ENCODE measurements at places on chromosomes 5 and 9.
A peak's percentile ranks its signal among the peaks of the same experiment; 100 is the strongest.

DNA sequence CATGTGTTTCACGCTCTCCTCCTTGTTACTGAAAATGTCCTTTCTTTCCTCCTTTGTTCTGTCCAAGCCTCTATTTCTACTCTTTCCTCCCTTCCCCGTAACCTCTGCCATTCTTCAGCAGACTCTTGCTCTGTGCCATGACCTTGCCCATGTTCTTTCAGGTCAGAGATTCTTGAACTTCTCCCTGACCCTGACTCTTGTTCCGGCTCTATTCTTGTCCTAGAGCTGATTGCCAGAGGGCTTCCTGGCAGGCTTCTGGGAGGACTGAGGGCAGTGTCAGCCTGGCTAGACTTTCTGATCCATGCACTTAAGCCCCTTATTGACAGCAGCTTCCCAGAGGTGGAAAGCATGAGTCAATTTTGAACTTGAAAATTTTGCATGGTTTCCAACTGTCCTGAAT is 174.2 kb downstream of the TMEM161B start:
- no peak for DNase-seq

GRCh38 chr9:37429441-37430285 is 7.2 kb downstream of the GRHPR start:
- DNase-seq, result no peak

- DNase-seq, result no peak
Measured at GRCh38 chr9:82020331-82020730, 31.8 kb downstream of the SPATA31D1 start.

GRCh38 chr9:122302237-122303093 is 37.8 kb downstream of the MRRF start:
- DNase-seq, result no peak

GRCh38 chr9:31030741-31031202 is 1353.7 kb upstream of the ACO1 start:
- no peak for DNase-seq

GRCh38 chr5:116145416-116145815 is 60.6 kb downstream of the COMMD10 start:
- DNase-seq, result peak; percentile 4

DNA sequence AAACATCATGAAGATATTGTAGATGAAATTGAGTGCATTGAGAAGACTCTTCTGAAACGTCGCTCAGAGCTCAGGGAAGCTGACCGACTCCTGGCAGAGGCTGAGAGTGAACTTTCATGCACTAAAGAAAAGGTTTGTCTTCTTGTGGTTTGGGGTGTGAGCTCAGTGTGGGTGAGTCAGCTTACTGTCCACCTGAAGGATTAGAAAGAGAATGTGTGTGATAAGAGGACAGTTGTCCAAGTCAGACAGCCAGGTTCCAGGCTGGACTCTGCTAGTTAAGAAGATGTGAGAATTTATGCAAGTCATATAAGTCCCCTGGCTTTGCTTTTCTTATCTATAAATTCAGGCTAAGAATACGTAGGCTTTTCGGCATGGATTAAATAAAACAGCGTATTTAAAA is 46.9 kb downstream of the RAB14 start:
- no peak for DNase-seq

- DNase-seq, result no peak
Measured at GRCh38 chr9:97039514-97039860, 545 bp upstream of the CTSV start.

- no peak for DNase-seq
Measured at GRCh38 chr5:129362456-129362855, 97.6 kb upstream of the ADAMTS19 start.

GRCh38 chr9:134195558-134195957 is 31.2 kb upstream of the RNU6ATAC start:
- DNase-seq, result no peak

DNA sequence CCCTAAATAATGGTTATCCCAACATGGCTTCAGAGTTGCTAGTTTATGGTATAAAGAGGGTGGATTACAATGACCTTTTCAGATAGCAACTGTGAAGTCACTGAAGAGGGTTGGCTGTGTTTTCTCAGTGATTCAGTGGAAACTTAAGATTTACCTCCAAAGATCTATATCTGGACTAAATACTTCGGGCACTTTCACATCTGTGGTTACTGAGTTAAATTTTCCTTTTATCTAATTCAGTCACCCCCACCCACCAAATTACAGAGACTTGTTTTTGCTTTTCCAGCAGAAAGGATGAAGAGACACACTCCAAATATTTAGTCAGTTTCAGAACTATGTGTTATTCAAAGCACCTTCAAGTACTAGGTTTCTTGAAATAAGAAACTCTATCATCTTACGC is 573.2 kb downstream of the CCDC171 start:
- DNase-seq, result no peak

- no peak for DNase-seq
Measured at GRCh38 chr5:24823625-24824024, 178.8 kb upstream of the CDH10 start.

- no peak for DNase-seq
Measured at GRCh38 chr5:135058331-135058732, 24.3 kb upstream of the PITX1 start.

GRCh38 chr9:132749306-132749705 is 79.0 kb downstream of the GTF3C4 start:
- DNase-seq, result no peak

- DNase-seq, result no peak
Measured at GRCh38 chr5:140355546-140355945, 4.4 kb upstream of the SLC4A9 start.

GRCh38 chr5:31855134-31856040 is 216.5 kb downstream of the PDZD2 start:
- peak; percentile 67 for DNase-seq

- no peak for DNase-seq
Measured at GRCh38 chr5:134247428-134248224, 21.8 kb upstream of the PPP2CA start.

DNA sequence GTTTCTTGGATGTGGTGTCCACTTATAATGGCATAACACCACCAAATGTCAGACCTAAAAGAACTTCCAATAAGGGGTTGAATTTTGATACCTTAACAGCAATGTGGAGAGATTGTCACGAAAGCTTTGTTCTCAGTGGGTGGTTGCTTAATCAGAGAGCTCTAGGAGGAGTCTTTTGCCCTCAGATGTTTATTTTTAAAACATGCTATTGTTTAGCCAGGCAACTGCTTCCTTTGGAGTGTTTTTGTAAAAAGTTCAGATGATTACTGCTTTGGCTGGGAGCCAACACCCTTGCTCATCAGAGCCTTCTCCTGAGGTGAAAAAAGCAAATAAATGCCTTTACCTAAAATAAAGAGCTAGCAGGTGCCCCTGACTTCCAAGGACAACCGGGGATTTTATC is 65.0 kb downstream of the SLC1A1 start:
- peak; percentile 52 for DNase-seq

GRCh38 chr9:32502464-32502863 is 23.5 kb downstream of the RIGI start:
- DNase-seq, result no peak

GRCh38 chr9:93949694-93950449 is 5.3 kb downstream of the BARX1 start:
- no peak for DNase-seq

- DNase-seq, result no peak
Measured at GRCh38 chr5:38999037-38999436, 75.2 kb downstream of the RICTOR start.

GRCh38 chr9:110933350-110934001 is 104.8 kb downstream of the LPAR1 start:
- no peak for DNase-seq

DNA sequence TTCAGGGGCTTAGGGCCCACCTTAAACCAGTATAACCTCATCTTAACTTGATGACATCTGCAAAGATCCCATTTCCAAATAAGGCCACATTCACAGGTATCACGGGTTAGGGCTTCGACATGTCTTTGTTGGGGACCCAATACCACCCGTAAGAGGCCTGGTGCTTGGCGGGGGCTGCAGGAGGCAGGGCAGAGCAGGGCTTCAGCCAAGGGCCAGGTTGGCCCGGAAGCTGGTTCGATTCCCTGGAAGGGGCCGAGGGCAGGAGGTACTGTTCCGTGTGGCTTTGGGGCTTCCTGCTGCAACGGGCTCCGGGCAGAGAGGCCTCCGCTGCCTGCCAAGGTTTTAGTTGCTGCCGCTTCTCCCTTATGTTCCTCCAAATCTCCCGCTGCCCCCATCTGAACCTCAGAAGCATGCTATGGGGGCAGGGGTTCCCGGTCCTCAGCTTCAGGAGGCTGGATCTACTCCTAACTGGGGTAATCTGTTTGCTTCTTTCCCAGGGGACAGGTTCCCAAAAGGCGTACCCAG is 29.8 kb downstream of the MED10 start:
- no peak for DNase-seq

GRCh38 chr9:95529910-95530309 is 13.1 kb upstream of the PTCH1 start:
- no peak for DNase-seq

DNA sequence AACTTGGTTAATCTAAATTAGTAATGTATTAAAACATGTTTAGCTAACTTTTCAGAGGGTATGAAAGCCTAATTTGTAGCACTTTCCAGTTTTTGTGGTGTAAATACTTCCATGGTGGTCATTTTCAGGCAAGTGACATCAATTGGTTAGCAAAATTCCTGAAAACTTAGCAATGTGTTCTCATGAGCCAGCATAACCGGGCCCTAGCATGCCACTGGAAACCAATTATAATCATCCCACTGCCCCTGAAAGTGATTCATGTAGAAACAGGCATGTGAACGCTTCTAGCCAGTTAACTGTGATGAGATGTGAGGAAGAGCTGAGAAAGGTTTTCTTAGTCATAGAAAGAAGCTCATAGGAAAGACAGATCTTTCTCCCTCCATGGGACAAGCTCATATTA is 417.2 kb downstream of the TLR4 start:
- no peak for DNase-seq

GRCh38 chr5:120124961-120125360 is 339.1 kb upstream of the PRR16 start:
- DNase-seq, result no peak

GRCh38 chr5:113748403-113748802 is 234.9 kb downstream of the YTHDC2 start:
- no peak for DNase-seq

DNA sequence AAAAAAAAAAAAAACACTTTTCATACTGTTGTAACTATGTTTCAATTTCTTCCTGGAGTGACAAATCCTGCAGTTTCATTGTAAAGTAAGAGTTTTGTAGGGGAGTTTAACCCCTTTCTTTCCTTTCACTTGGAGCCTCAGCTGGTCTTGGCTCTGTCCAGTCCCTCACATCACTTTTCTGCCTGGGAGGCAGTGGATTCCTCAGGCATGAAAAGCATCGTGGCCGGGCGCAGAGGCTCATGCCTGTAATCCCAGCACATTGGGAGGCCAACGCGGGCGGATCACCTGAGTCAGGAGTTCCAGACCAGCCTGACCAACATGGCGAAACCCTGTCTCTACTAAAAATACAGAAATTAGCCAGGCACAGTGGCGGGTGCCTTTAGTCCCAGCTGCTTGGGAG is 45.6 kb upstream of the MYO10 start:
- no peak for DNase-seq

DNA sequence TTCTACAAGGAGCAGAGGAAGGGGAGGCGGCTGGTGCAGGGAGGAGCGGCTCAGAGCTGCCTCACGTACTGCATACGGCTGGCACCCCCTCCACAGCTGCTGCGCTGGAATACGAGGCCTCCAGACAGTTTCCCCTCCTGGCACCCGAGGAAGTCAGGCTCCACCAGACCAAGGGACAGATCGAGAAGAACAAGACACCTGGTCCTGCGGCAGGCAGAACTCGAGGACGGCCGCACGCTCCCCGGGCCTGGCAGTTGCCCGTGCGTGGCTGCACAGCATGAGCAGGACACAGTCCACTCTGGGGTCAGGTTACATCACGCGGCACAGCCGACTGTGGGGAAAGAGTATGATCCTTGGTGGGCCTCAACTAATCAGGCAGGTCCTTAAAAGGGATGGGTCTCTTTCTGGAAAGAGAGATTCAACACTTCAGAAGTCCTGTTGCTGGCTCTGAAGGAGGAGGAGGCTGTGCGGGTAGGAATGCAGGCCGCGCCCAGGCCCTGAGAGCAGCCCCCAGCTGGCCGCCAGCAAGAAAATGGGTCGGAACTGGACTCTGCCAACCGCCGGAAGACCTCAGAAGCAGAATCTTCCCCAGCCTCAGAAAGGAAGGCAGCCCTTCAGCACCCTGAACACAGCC is 11.6 kb downstream of the UBAC1 start:
- no peak for DNase-seq

Measured in CD4-positive, alpha-beta T cell treated with Interleukin-17A for 4 hours (primary cell).